T-cell (primary cell): ENCODE measurements at places on chromosomes 5 and 9. TPM values are rescaled to one million over a fixed set of nuclear protein-coding genes. Genes with fewer than 3 reads are reported as not detected.

Gene PRUNE2
- 0.76 TPM for total RNA-seq

DNA sequence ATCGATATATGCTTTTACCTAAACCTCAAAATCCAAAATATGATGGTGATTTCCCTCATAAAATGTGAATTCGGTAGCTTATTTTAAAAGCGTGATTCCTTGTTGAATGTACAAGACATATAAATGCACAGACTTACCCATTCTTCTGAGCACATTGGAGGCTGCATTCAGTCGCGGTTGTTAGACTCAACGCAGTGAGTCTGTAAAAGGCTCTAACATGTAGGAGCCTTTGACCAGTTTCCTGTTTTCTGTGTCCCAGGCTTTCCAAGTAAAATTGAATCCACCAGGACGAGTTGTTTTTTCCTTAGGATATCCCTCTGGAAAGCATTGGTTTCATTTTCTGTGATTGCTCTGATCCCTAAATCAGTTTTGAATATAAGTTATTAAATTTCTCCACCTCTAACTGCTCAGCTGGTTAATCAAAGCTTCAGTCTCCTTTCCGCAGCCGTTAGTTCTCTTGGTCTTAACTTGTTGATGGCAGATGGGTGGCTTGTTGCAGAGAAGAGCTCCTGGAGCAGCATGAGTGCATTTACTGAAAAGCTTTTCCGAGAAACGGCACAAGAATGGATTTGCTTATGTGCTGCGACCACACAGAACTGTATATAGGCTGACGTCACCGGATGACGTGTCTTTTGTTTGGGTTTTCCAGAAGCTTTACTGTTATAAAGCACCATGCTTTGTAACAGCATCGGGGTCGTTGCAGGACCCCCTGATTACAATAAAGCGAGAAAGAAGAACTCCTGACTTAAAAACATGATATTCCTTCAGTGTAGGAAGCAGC lies at the start of gene LRRTM2:
TSS of gene LRRTM2 (minus strand) at position 565 of the 781 bp plus-strand sequence. CDS start at position 141, 424 bp downstream.
- DNase-seq: no peak

GRCh38 chr9:90333226-90333625 lies 309.4 kb downstream of the DIRAS2 start:
- DNase-seq: no peak

DNA sequence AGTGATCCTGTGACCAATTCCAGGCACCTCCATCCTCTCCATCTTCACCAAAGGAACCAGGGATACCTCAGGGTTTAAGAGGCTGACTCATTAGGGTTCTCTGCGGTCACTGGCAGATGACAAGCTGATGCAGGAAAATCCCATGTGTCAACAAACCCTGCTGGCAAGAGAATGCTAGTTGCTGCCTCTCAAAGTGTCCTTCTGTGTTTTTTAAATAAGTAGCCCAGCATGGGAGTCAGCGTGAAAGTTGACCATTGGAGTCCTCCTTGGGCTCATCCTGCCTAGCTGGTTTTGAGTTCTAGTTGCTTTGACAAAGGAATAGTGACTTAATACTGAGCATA lies 200.2 kb downstream of the SLIT3 start:
- no peak for DNase-seq

Gene FST
- 1.1 TPM for total RNA-seq
